ENCODE measurements at places on chromosomes 7 and 10.

GRCh38 chr7:25389489-25390106 is 161.3 kb upstream of the NPVF start:
- DNase-seq, result no peak

DNA sequence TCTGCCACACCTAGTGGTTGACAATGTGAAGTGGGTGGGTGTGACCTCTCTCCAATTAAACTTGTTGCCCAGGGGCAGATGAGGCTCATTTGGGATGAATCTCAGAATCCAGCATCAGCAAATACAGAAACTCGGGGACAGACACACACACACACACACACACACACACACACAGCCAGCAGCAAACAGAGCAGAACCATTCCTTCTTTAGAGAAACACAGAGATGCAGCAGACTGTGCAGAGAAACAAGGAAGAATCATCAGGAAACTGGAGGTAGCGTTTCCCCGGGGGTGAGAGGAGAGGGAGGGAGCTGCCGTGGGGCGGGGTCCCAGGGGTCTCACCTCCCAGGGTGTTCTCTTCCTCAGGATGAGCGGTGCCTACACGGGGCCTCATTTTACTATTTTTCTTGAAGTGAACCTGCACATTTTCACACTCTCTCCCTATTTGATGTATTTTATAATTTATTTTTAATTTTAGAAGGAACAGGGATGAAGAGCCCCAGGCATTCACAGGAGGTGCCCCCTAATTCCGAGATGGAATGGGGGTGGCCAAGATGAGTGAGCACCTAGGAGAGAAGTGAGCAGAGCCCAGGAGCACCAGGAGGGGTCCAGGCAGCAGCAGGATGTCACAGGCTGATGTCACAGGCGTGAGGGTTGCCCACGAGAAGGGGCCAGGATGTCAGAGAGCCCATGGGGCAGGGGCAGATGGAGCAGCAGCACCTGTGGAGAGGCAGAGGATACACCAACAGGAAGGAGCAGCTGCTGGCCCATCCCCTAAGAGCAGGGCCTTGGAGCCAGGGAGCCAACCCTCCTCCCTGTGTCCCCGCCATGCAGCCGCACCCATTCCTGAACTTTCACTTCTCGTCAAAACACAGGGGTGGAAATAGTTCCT is 85.3 kb upstream of the PPP2R2D start:
- DNase-seq, result peak; percentile 34

DNA sequence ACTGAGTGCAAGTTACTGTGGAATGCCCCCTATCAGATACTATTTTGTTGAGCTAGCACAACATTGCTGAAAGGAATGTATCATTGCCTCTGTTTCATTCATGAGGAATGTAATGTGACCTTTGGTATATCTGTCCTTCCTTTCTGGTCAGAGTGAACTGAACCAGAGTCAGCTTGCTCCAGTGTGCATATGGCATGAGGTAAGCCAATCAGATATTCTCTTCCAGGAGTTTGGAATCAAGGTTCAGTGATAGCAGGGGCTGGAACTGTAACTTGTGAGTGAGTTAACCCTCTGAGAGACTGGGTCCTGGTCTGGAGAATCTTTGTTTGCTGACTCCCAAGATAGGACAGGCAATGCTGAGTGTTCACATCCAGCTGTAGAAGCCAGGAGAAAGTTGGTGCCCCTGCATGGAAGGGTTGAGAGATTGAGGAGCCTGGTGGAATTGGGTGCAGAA is 45.3 kb upstream of the OSBPL3 start:
- no peak for DNase-seq

- DNase-seq, result no peak
These were observed 145.0 kb upstream of the ZNF32 start for GRCh38 chr10:43793704-43794103.

DNA sequence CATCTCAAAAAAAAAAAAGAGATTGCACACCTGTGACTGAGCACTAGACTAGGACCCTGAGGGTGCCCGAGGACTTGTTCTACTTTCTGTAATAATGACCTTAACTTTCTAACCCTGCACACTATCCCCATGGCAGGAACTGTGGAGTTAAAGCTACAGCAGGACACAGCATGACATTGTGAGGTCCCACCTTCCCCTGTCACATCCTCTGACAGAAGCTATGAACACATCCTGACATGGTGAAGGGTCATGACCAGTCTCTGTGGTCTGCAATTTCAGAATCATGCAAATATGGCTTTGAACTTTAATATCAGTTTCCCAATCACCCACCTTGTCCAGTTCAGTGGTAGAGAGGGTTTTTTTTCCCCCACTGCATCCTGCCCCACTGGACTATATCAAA is 18.5 kb upstream of the SAR1A start:
- no peak for DNase-seq

- DNase-seq, result no peak
These were observed 42.3 kb downstream of the PRKCQ start for GRCh38 chr10:6537770-6538169.

- DNase-seq, result no peak
These were observed 91.1 kb upstream of the CACNA2D1 start for GRCh38 chr7:82534684-82535083.
